Cardiac muscle cell (in vitro differentiated cells and primary cell): ENCODE measurements at places on chromosomes 6 and 20. TPM values are rescaled to one million over a fixed set of nuclear protein-coding genes. Genes with fewer than 3 reads are reported as not detected.

GRCh38 chr6:15990179-15990578, 138.7 kb upstream of the MYLIP start:
- H3K36me3 ChIP-seq, result no peaks in the 10 kb centered on the region
- no peak for DNase-seq
- H3K4me3 ChIP-seq, result no peak overlapping the region
- no peak overlapping the region for H3K27ac ChIP-seq

GRCh38 chr6:137387096-137387764, 107.0 kb downstream of the OLIG3 start:
- peaks cover 4% of the 10 kb centered on the region for H3K27me3 ChIP-seq
- DNase-seq, result no peak
- no peaks in the 10 kb centered on the region for H3K36me3 ChIP-seq
- H3K4me3 ChIP-seq, result no peak overlapping the region
- H3K27ac ChIP-seq, result no peak overlapping the region

DNA sequence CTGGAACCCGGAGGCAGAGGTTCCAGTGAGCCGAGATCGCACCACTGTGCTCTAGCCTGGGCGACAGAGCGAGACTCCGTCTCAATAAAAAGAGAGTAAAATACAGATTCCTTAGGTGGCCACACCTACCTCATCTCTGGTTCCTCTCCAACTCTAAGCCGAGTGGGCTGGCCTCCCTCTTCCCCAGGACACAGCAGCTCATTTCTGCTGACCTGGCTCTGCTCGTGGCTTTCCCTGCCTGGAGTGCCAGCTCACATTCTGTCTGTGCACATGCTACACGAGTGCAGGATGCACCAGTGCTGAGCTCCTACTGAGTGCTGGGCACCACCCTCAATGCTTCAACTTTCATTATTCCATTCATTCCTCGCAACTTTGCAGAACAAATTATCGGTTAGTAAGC, 28.8 kb downstream of the EFCAB8 start:
- H3K36me3 ChIP-seq, result no peaks in the 10 kb centered on the region
- DNase-seq, result no peak
- H3K4me3 ChIP-seq, result no peak overlapping the region
- no peaks in the 10 kb centered on the region for H3K4me1 ChIP-seq
- no peaks in the 10 kb centered on the region for H3K27me3 ChIP-seq

MAK gene
- polyA plus RNA-seq, result 0.49 and 0.77 TPM in 2 replicates

DNA sequence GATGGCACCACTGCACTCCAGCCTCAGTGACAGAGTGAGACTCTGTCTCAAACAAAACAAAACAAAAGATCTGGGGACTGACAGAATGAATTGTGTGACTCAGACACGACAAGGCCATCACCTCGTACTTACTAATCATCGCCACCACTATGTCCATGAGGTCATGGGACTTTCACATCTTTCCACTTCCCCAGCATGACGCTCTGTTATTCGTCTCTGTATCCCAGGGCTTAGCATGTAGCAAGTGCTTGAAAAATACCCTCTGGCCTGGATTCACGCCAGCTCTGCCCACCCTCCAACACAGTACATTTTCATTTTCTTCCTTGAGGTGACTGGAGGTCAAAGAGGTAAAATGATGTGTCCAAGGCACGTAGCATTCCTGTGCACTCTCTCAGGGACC, 27.8 kb downstream of the FGD2 start:
- no peaks in the 10 kb centered on the region for H3K4me1 ChIP-seq
- no peak for DNase-seq
- no peak overlapping the region for H3K27ac ChIP-seq
- no peaks in the 10 kb centered on the region for H3K27me3 ChIP-seq
- no peaks in the 10 kb centered on the region for H3K36me3 ChIP-seq
- H3K4me3 ChIP-seq, result no peak overlapping the region

SLC22A1 gene
- not detected in 2 replicates for polyA plus RNA-seq

DNA sequence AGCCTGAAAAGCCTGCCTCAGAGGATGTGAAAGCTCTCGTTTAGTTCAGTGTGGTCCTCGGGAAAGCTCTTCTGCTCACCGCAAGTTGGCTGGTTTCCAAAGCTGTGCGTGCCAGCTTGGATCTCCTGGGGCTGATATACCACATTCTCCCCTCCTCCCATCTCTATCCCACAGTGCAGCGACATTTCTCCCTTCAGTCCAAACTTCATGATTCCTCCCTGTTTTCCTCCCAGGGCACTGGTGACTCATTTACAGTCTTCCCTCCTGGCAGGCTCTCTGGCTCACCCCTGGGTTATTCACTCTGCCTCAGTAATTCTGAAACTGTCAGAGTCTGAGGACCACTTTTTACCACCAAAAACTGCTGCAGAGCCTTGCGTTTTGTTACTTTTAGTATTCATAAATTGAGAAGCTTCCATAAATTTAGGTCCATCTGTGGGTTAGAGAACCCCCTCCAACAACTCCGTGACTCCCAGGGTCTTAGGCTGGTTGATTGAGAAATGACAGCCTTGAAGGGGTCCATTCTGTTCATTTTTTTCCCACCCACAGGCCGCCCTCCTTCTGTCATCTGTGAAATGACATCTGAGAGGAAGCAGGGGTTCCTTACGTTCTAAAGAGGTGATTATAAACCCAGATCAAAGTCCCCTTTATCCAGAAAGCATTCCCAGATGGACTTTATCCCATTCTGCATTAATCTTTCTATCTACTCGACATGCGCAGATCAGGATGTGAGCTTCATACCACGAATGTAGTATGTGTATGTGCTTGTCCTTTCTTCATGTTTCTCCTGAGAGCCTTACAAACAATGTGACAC, 6.1 kb downstream of the TRIM10 start:
- H3K4me1 ChIP-seq, result no peaks in the 10 kb centered on the region
- H3K27me3 ChIP-seq, result peaks cover 69% of the 10 kb centered on the region
- no peaks in the 10 kb centered on the region for H3K36me3 ChIP-seq

GSTA2 gene
- polyA plus RNA-seq, result 0.24 TPM in 1 of 2 replicates, not detected in the other

GRCh38 chr20:31560094-31560745, 44.9 kb upstream of the ID1 start:
- peak; percentile 56 for DNase-seq
- H3K4me1 ChIP-seq, result no peaks in the 10 kb centered on the region
- H3K27me3 ChIP-seq, result no peaks in the 10 kb centered on the region
- H3K36me3 ChIP-seq, result peaks cover 19% of the 10 kb centered on the region
- H3K4me3 ChIP-seq, result no peak overlapping the region

CLVS2 gene
- polyA plus RNA-seq, result not detected in 2 replicates

- no peak overlapping the region for H3K4me3 ChIP-seq
- H3K4me1 ChIP-seq, result no peaks in the 10 kb centered on the region
- H3K36me3 ChIP-seq, result no peaks in the 10 kb centered on the region
- no peaks in the 10 kb centered on the region for H3K27me3 ChIP-seq
Measured at GRCh38 chr6:126738641-126739040, 379.8 kb upstream of the RSPO3 start.

- peaks cover 25% of the 10 kb centered on the region for H3K4me1 ChIP-seq
- H3K36me3 ChIP-seq, result no peaks in the 10 kb centered on the region
- H3K27ac ChIP-seq, result peak overlapping the region; percentile 98
Measured at GRCh38 chr6:111483736-111484632, 966 bp upstream of the REV3L start.

- no peaks in the 10 kb centered on the region for H3K27me3 ChIP-seq
- no peaks in the 10 kb centered on the region for H3K36me3 ChIP-seq
- H3K4me3 ChIP-seq, result no peak overlapping the region
- DNase-seq, result no peak
- H3K4me1 ChIP-seq, result no peaks in the 10 kb centered on the region
- H3K27ac ChIP-seq, result no peak overlapping the region
Measured at GRCh38 chr20:24578567-24579415, 109.4 kb downstream of the SYNDIG1 start.

- H3K4me3 ChIP-seq, result no peak overlapping the region
- peaks cover 32% of the 10 kb centered on the region for H3K36me3 ChIP-seq
- DNase-seq, result no peak
- H3K27me3 ChIP-seq, result no peaks in the 10 kb centered on the region
- peaks cover 4% of the 10 kb centered on the region for H3K4me1 ChIP-seq
Measured at GRCh38 chr6:142763205-142763604, 181.8 kb downstream of the HIVEP2 start.

TMC2 gene
- not detected in 2 replicates for polyA plus RNA-seq

DNA sequence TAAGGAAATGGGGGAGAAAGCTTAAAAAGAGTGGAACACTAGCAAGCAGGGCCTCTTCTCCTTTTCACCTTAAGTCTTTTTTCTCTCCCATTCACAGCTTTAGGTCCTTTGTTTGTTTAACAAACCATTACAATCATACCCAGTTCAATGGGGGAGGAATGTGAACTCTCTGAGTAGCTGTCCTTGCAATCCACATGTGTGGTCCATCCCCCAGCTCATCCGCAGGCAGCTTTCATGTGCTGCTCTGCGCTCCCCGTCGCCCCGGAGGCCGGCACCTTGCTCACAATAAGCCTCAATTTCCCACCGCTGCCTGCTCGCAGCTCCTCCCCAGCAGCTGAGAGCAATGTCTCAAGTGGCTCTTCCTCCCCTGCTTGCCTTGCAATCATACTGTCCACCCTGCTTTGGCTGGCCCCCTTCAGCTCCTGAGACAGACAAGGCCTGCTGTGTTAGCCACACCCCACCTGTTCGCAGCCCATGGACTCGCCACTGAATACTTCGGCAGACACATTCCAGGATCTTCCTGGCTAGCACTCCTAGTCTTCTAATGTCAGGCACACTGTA, 49.1 kb downstream of the PLAGL1 start:
- H3K4me1 ChIP-seq, result peaks cover 16% of the 10 kb centered on the region
- peaks cover 37% of the 10 kb centered on the region for H3K27me3 ChIP-seq
- DNase-seq, result peak; percentile 20
- no peak overlapping the region for H3K4me3 ChIP-seq
- no peaks in the 10 kb centered on the region for H3K36me3 ChIP-seq

DNA sequence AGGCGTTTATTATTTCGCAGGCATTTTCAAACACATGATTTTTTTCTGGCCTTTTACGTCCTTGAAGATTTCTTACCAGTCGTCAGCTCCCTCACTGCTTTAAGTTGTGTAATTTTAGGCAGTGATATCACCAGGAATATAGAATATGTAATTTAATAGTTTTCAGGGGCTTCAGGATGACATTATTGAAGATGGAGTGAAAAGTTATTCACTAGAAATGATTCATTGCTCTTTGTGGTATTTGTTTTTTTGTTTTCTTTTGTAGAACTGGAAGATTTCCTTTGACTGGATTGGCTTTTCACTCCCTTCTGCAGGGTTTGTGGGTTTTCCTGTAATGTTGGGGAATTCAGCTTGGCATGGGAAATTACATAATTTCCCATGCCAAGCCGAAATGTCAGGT, 2.0 kb downstream of the LRRC1 start:
- no peak overlapping the region for H3K4me3 ChIP-seq
- no peaks in the 10 kb centered on the region for H3K36me3 ChIP-seq
- DNase-seq, result no peak

DNA sequence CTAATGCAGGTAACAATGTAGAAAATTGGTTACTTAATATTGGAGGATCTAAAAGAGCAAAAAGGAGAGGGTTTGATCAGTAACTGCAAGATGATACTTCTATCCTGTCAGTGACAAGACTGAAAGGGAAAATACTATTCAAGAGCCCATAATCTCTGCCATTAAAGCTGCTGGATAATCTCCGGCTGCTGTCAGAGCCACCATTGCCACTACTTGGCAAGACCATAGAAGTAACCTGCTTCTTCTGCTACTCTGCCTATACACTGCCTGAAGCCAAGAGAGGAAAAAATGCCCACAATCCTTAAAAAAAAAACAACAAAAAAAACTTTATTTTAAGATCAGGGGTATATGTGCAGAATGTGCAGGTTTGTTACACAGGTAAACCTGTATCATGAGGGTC, 386.5 kb upstream of the ID4 start:
- DNase-seq, result no peak
- H3K4me3 ChIP-seq, result no peak overlapping the region
- peaks cover 12% of the 10 kb centered on the region for H3K4me1 ChIP-seq

DNA sequence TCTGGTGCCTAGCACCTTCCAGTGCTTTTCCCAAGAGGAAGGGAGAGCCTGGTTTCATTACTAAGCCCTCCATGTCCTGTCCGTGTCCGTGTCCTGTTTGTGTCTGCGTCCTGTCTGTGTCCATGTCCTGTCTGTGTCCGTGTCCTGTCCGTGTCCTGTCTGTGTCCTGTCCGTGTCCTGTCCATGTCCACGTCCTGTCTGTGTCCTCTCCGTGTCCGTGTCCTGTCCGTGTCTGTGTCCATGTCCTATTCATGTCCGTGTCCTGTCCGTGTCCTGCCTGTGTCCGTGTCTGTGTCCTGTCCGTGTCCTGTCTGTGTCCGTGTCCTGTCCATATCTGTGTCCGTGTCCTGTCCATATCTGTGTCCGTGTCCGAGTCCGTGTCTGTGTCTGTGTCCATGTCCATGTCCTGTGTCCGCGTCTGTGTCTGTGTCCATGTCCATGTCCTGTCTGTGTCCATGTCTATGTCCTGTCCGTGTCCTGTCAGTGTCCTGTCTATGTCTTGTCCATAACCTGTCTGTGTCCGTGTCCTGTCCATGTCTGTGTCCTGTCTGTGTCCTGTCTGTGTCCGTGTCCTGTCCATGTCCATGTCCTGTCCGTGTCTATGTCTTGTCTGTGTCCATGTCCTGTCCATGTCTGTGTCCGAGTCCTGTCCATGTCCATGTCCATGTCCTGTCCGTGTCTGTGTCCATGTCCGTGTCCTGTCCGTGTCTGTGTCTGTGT, 54.4 kb upstream of the BHLHE23 start:
- H3K27ac ChIP-seq, result no peak overlapping the region
- no peaks in the 10 kb centered on the region for H3K36me3 ChIP-seq
- H3K27me3 ChIP-seq, result peaks cover 15% of the 10 kb centered on the region
- H3K4me3 ChIP-seq, result no peak overlapping the region

DNA sequence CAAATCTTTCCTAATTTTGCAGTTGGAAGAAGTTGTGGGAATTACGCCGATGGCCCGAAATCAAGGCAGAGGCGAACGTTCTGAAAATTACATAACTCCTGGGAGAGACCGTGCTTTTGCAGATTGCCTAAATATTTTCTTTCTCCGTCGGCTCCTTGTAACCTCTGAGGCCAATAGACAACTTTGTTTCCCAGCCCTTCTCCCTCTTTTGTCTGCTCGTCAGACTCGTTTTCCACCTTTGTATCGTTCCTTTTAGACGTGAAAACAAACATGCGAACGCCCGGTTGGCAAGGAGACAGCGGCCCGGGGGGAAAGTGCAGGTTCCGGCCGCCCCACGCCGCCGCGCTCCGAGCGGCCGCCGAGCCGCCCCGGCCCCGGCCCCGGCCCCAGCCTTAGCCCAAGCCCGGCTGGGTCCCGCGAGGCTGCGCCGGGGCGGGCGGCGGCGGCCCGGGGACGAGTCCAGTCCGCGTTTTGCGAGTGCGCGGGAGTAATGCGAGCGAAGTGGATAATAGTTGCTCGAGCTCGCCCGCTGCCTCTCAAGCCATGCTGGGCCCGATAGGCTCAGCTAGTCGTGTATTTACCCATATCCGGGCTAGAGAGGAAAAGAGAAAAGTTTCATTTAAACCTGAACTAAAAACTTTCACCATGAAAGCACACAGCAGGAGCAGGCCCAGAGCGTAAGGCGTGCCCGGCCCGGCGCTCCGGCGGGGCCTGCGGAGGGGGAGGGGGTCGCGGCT, at the start of gene ARID1B:
Gene ARID1B (plus strand): TSS at position 539 of the 737 bp plus-strand sequence. CDS start 303 bp downstream, outside the sequence.
- H3K36me3 ChIP-seq, result no peaks in the 10 kb centered on the region
- H3K27ac ChIP-seq, result peak within 1 kb of the TSS; percentile 99
- peak within 1 kb of the TSS; percentile 97 for H3K4me3 ChIP-seq
- DNase-seq, result peak; percentile 89
- no peaks in the 10 kb centered on the region for H3K27me3 ChIP-seq
- H3K4me1 ChIP-seq, result peaks cover 24% of the 10 kb centered on the region
